Central memory CD8-positive, alpha-beta T cell (primary cell): ENCODE measurements at places on chromosomes 6 and 20.
A peak's percentile ranks its signal among the peaks of the same experiment; 100 is the strongest.

DNA sequence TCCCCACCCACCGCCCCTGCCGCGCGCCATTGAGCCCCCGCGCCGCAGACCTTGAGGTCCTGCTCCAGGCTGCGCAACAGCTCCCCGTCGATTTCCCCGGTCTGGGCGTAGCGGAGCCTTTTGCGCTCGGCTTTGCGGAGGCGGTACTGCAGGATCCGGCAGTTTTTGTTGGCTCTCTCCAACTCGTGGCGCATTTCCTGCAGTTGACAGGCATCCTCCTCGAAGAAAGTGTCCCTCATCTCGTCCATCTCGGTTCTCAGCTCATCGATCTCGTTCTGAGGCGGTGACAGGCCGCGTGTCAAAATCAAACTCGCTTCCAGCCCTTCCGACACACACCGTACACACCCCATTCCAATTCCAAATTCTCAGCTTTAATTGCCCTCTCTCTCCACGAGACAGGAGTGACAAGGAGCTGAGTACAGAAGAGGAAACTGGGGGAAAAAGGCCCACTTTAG is 4.3 kb downstream of the MTCL3 start:
- DNase-seq = peak; percentile 10

- DNase-seq = no peak
Measured at GRCh38 chr20:37278966-37279590, 10.4 kb upstream of the MANBAL start.

DNA sequence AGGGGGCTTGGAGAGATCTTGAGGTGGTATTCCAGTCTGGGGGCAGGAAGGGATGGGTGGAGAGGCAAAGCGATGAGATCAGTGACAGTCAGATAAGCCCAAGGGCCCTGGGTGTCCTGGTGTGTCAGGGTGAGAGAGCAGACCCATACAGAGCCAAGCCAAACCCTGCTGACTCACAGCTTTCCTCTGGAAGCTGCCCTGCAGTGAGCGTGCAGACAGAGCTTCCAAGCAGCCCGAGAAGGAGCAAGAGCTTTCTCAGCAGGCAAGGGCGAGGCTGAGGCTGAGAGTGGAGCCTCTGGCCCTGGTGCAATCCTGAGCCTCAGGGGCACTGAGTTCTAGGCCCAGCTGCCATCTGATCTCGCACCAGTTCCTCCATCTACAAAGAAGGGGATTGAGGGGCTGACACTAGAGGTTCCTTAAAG is 91.1 kb upstream of the HIVEP1 start:
- no peak for DNase-seq

GRCh38 chr6:110682460-110682853 is 132.8 kb downstream of the CDK19 start:
- peak; percentile 29 for DNase-seq

GRCh38 chr6:168129292-168130167 is 50.5 kb upstream of the FRMD1 start:
- no peak for DNase-seq

DNA sequence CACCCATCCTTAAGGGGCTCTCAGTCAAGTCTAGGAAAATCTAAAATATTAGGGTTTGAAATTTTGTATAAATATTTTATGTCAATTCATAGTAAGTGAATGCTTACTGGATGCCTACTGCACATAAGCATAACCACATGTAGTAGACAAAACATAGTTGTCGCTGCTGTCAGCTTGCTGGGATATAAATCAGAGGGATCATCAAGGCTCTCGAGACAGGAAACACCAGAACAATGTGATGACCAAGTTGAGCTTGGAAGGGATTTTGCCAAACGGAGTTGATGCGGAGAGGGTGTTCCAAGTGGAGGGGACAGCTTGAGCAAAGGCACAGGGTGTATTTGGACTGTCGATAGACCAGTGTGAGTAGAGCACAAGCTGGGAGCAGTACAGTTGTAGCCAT is 105.8 kb upstream of the SUPT3H start:
- DNase-seq = no peak

DNA sequence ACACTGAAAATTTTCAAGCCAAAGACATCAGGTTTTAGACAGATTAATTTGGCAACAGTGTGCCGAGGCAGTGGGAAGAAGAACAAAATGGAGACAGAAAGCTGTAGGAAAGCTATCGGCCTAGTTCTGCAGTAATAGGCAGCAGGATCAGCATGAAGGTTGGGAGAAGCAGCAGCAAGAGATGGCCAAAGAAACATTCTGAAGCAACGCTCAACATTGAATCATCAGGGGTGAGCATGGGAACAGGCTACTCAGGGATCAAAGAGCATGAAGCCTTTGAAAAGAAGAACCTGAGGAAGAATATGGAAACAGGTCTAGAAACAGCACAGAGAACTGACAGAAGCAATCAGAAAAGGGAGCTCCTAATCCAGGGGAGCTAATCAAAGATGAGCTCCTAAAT is 7.1 kb upstream of the DST start:
- no peak for DNase-seq

DNA sequence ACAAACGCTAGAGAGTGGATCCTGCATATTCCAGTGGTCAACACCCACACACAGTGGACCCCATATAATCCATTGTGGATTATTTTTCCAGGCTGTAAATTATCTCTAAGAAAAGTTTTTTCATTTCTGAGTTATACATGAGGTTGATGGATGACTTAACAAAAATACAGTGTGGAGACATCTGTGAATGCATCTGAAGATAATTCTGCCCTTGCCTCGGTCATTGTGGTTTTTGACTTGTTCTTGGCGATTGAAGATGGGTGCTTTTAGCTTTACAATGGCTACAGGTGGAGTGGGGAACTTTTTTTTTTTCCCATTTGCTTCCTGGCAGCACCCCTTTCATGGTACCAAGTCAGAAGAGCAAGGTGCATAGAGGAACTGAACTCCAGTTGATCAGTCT is 242.7 kb downstream of the MYLK4 start:
- no peak for DNase-seq

DNA sequence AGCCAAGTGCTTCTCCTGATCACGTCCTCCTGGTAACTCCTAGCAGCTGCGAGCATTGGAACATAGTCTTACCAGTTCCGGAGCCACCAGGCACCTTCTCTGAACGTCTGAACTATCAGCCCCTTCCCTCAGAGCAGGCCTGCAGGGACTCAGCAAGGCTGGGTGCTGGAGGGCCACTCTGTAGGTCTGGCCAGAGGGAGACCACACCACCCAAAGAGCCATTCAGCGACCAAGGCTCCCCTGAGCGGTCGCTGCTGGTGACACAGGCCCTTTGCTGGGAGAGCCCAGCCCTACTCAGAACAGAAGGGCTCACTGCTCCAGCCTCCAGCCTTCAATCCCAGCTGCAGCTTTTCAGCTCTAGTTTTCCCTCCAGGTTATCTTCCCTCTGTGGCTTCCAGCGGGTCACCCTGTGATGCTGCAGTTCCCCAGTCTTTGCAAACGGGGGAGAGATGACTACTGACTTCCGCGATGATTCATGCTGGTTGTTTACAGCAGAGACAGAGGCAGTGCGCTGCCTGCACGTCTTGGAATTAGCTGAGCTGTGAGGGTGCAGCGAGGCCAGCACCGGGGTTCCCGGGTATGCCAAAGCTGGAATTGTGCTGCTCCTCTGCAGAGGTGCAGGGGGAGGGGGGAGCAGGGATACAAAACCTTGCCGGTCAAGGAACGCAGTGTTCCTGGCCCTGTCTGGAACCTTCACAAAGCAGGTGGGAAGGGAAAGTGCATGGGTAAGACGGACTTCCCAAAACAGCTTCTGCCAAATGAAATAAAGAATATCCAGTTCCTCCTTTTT is 161.4 kb downstream of the LY86 start:
- DNase-seq = no peak

DNA sequence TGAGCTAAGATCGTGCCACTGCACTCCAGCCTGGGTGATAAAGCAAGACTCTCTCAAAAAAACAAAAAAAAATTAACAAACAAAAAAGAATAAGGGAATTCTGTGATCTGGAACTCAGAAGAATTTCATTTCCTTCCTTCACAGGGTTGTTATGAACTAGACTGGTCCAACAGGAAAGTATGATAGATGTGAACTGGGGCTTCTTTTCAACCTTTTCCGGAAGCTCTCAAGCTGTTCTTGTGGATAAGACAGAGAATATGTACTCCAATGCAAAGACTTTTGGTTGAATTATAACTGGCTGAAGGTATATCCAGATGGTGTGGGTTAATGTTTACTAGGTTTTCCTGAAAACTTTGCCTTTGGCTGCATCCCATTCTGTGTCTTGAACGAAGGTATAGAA is 5.3 kb downstream of the RNF8 start:
- DNase-seq = no peak

- no peak for DNase-seq
Measured at GRCh38 chr6:10526156-10526555, 5.0 kb downstream of the GCNT2 start.

- no peak for DNase-seq
Measured at GRCh38 chr6:170160031-170160627, 130.7 kb downstream of the DLL1 start.

GRCh38 chr20:20603339-20603990 is 109.0 kb downstream of the RALGAPA2 start:
- DNase-seq = peak; percentile 55

- DNase-seq = no peak
Measured at GRCh38 chr6:161422710-161423680, 149.1 kb upstream of the AGPAT4 start.

DNA sequence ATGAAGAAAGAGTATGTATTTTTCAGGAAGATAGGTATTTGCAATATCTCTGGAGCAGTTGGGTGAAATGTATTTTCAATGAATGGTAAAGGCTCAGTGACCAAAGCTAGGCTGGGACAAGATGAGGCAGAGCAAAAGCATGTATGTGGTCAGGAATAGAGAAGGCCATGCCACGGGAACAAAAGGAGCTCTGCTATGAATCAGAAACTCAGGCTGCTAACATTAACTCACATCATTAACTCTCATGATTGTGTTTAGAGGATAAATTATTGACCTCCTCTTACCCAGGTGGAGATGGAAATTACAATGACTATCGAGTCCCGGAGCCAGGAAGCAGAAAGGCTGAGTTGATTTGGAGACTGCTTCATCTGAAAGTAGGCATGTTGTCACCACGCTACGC is 220.2 kb downstream of the FUT9 start:
- DNase-seq = no peak

- no peak for DNase-seq
Measured at GRCh38 chr20:50052550-50053361, 60.2 kb downstream of the UBE2V1 start.

GRCh38 chr6:71533939-71534379 is 245.3 kb downstream of the OGFRL1 start:
- no peak for DNase-seq

DNA sequence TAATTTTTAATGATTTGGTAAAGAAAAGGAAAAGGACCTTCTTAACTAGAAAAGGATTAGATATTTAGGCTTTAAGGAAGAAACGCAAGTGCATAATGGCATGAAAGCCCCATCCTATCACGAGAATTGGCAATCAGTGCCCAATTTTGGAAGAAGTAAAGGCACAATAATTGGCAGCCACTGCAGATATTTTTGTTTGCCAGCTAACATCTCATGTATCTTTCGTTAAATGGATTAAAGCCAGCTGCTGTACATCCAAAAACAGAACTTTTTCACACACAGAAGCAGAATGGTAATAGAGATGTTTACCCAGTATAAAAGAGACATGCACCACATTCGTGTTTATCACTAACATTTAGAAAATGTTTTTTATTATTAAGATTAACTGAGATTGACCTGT is 180.3 kb downstream of the C6orf118 start:
- DNase-seq = no peak

GRCh38 chr6:53692172-53692571 is 26.6 kb upstream of the KLHL31 start:
- DNase-seq = no peak

GRCh38 chr6:25615471-25615870 is 36.5 kb upstream of the SCGN start:
- no peak for DNase-seq

DNA sequence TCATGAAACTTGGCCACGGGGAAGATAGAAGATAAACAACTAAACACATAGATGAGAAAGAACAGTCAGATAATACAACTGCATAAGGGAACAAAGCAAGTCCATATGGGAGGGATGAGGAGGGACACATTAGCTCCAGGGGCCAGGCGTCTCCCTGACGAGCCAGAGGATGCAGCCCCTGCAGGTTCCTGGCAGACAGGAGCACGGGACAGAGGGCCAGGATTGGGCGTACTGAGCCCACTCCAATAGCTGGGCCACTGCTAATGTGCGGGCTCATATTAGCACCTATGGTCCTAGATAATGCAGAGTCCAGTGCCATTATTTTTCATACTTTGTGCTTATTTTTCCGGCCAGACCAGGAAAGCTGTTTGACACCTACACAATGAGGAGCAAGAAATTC is 182.9 kb downstream of the ANKRD60 start:
- DNase-seq = no peak

DNA sequence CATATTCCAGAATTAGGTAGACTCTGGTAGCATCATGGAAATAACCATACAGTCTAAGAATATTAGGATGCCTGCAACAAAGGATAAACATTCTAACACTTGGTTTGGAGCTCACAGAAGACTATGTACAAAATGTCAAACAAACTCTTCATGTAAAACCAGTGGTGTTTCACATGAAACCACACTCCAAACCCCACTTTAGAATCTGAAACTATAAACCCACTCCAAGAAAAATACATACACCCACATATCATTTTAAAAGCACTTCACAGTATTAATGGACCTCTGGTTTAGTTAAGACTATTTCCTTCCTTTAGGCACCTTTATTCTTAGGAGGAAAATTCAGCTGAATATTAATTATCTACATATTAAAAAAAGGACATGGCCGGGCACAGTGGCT is 10.5 kb downstream of the AURKA start:
- no peak for DNase-seq

GRCh38 chr6:12298017-12298978 is 8.1 kb downstream of the EDN1 start:
- DNase-seq = no peak

- peak; percentile 51 for DNase-seq
Measured at GRCh38 chr6:12060780-12061609, 48.9 kb downstream of the HIVEP1 start.

- no peak for DNase-seq
Measured at GRCh38 chr20:23086056-23086566, at the start of gene CD93. Gene CD93 (minus strand): TSS chr20:23086324. CDS start chr20:23086192, 132 bp downstream.

- no peak for DNase-seq
Measured at GRCh38 chr20:34271956-34272355, 30.7 kb downstream of the ASIP start.

DNA sequence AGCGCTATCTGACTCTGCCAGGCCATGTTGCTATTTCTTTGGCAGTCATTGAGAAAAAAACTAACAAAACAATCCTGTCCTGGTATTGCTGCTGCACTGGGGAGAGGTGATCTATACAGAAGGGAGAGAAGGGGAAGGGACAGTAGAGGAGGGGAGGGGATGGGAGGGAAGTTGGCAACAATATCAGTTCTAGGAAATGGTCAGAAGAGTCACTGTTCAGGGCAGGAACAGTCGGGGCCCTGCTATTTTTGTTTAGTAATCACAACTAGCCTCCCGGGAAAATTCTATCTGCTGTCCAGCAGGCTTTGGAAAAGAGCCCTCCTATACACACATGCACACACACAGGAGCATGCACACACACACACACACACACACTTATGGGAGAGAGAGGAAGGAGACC is 142.3 kb upstream of the CARMIL1 start:
- no peak for DNase-seq

GRCh38 chr6:90369024-90369519 is 72.4 kb upstream of the BACH2 start:
- no peak for DNase-seq

- no peak for DNase-seq
Measured at GRCh38 chr6:51600514-51600913, 486.9 kb downstream of the PKHD1 start.

GRCh38 chr20:33789858-33790182 is 21.3 kb upstream of the CHMP4B start:
- no peak for DNase-seq

GRCh38 chr20:44690781-44691423 is 24.3 kb upstream of the CCN5 start:
- DNase-seq = no peak
